ENCODE measurements at places on chromosomes 5 and 9.

- DNase-seq = no peak
These were observed 416 bp upstream of the PAIP2 start for GRCh38 chr5:139341187-139341688.

GRCh38 chr5:66440202-66440680 lies 156.0 kb upstream of the MAST4 start:
- DNase-seq = peak; percentile 93

GRCh38 chr5:58491216-58491892 lies at the start of gene GAPT:
TSS of gene GAPT (plus strand) at chr5:58491435. CDS start at chr5:58494537, 3,102 bp downstream.
- DNase-seq = no peak

DNA sequence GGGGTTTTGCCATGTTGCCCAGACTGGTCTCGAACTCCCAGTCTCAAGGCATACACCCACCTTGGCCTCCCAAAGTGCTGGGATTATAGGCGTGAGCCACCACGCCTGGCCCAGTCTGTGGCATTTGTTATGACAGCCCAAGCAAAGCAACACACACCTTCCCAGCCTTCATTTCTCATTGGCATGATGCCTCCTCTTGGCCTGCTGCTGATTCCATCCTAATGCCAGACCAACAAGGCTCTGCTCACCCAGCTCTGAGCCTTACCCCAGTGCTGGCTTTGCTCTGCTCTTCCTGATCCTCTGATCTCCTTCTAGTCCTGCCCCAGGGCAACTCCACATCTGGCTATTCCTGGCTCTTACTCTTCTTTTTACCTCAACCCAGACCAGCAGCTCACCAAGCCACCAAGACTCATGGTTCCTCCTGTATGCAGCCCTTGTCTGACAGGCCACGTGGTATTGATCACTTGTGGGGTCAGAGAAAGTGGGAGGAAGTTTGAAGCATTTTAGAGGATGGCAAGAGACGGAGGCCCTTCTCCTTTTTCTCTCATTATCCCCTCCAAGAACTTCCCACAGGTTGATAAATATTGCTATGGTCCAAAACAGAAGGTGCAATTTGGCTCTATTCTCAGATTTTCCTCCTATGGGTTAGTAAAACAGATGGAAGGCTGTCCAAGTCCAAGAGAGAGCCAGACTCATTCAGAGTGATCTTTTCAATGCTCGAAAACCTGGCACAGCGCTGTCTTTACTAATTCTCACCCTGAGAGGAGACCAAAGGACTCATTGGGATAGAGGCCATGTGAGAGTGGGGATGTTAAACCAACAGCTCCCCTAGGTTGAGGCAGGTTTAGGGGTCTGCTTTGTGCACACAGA lies 958 bp downstream of the CD180 start:
- DNase-seq = no peak

DNA sequence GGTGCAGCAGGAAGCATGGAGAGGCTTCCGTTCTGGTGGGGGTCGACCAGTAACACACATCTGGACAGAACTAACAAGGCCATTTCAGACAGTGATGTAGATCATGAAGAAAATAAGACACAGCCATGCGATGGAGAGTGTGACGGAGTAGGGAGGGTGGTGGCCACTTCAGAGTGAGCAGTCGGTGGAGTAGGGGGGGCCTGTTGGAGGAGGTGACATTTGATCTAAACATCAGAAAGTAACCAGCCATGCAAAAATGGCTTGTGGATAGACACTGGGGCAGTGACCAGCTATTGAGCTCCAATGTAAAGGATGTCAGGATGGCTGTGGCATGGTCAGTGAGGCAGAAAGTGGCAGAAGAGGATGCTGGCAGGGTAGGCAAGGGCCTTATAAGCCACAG lies 65.9 kb downstream of the PPARGC1B start:
- no peak for DNase-seq

- no peak for DNase-seq
These were observed 122.6 kb upstream of the SLC25A48 start for GRCh38 chr5:135711911-135712310.

GRCh38 chr5:171295801-171296200 lies 13.2 kb upstream of the TLX3 start:
- no peak for DNase-seq

- DNase-seq = no peak
These were observed 321.9 kb downstream of the RAB3C start for GRCh38 chr5:58904737-58905136.

DNA sequence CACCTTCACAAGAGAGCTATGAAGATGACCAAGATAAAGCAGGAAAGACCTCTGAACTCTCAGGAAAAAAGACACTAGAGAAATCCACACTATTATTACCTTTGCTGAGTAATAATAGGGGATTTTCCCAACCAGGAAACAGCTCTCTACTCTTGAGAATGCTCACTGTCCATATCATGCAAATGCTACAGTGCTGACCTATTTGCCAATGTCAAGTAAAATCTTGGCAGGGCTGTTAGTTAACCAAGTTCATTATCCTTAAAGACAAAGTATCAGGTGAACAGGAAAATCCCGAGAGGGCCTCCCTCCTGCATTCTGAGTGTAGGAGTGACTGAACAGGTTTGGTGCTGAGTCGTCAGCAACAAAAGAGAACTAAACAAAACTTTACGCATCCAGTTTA lies 306.6 kb downstream of the ACTL7B start:
- no peak for DNase-seq

DNA sequence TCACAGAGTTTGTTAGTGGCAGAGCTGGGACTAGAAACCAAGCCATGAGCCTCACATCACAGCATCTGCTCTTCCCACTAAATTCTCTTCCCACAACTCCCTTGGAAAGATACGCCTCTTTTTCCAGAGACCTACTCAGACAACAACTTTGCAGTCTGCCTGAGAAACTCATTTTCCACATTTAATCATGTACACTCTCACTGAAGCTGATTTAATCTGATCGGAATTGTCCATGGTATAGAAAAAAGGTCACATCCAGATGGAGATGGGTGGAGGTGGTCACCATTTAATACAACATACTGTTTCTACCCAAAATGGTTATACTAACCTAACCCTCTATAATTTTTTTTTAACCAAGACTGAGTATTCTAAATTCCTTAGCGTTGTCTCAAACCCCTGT lies 366.2 kb downstream of the ENC1 start:
- DNase-seq = no peak

DNA sequence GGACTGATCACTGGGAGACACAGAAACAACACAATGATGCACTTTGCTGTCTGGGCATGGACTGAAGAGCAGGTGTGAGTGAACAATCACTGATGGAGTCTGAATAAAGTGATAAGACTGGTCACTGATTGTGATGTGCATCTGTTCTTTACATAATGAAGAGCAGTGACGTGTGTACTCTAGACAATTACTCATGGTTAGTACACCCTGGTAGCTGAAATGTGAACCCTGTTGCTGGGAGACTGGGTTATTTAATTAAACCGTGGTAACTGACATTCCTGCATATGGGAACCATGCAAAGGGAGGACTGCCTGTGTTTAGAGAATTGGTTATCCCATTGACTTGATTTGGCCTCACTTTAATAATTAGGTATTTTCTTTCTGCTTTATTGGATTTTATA lies 202.9 kb downstream of the NR2F1-AS1 start:
- peak; percentile 52 for DNase-seq

GRCh38 chr5:1292846-1293415 lies 1.9 kb downstream of the TERT start:
- no peak for DNase-seq

DNA sequence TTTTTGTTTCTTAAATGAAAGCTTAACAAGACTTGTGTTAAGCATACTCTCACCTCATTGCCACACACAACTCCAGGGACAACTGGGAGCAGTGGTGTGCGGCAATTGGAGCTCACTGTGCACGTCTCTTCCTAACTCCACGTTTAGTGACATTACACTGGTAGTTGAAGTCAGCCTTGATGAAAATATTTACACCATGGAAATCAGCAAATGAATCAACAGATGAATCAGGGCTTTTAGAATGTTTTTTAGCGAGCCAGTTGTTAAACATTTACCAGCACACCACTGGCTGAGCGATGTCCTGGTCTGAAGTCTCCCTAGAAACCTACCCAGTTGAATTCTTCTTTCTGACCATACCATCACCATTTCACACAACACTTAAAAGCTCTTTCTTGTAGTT lies 67.3 kb downstream of the KLHL3 start:
- no peak for DNase-seq

- no peak for DNase-seq
These were observed 102.4 kb upstream of the PARP8 start for GRCh38 chr5:50564079-50564478.

- DNase-seq = no peak
These were observed 2.9 kb upstream of the RNF130 start for GRCh38 chr5:180074462-180074861.

DNA sequence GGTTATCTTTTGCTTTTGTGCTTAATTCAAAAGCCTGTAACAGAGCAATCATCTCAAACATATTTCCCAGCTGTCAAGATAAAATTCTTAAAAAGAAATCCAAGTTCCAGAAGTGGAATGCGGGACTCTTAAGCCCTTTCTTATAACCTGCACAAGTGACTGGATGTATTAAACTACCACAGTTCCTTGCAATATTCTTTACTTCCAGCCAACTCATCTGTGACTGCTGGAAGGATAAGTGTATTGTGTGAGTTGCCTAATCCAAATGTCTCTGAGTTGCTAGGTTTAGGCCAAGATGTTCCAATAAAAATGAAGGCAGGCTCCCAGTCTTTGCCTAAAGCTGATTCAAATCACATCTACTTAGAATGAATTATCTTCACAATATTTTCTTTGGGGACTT lies 159.2 kb upstream of the SLC24A2 start:
- no peak for DNase-seq

DNA sequence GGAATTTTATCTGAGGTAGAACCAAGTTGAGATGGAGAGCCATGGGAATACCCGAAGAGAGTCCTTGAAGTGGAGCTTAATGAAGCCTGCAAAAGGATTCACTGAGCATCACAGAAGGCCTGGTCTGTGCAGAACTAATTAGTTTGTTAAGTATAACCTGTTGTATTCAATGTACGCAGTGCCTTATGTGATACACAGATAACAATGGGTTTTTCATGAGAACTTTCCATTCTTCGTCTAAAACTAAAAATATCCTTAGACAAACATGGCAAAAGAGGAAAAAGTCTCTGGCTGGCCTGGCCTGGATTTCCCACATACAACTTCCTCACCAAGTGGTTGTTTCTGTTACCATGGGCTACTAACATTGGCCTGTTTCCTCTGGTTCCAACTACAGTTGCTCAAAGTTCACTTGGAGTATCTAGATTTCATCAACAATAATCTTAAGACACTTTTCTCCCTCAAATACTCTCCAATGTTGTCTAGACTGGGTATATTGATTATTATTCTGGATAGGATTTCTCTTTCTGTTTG lies 237.6 kb upstream of the ZNF462 start:
- DNase-seq = no peak

DNA sequence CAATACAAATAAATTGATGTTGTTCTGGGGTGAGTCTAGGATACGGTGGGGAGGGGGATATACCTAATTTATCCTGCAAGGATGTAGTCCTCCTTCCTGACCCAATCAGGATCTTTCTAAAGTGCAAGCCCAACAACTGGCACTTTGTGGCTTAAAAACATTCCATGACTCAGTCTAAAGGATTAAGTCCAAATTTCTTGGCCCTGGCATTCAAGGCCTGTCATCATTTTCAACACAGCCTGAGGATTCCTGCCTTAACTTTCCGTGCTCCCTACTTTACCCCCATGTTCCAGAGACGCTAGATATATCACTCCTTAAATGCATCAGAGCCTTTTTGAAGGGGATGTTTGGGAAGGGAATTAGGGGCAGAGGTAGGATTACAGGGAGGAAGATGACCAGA lies 1.0 kb downstream of the FAM221B start:
- DNase-seq = peak; percentile 91

- DNase-seq = no peak
These were observed 17.9 kb upstream of the FBP1 start for GRCh38 chr9:94657021-94657725.

DNA sequence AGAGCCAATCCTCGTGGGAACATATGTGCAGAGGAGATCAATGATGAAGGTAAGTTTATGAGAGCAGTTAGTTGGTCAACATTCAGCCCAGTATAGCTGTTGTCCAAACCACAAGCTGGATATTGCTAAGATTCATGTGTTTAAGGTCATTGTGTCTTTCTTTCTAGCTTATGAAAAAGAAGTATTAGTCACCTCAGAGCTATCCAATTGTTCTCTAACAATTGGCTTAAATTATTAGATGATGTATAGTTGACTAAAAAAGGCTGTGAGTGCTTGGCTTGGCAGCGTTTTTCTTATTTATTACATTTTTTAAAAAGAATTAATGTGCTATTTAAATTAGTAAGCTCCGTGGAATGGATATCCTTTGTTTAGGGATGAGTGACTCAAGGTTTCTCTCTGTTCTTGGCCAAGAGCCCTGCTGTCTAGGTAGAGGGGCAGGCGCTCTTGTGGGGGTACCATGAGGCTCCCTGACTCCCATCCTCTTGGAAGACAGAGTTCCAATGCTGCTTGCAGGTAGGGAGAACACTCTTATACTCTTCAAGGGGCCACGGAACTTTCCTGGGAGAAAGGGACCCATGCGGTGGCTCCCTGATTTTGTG lies 487.4 kb downstream of the IRX1 start:
- DNase-seq = no peak

DNA sequence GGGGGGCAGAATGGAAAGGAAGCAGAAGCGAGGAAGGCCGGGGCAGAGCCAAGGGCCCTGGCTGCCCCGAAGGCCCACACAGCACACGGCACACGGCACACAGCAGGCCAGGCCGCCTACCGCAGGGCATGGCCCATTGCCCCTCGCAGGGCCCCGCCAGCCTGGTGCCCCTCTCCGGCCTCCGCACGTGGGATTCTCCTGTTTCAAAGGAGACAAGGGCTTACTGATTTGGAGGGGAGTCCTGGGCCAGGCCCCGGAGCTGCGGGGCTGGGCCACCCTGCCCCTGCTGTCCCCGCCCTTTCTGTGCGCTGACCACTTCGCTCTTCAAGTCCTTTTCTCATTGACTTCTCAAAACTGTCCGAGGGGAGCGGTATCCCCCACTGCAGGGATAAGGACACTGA lies 7.7 kb upstream of the PHYKPL start:
- DNase-seq = no peak

DNA sequence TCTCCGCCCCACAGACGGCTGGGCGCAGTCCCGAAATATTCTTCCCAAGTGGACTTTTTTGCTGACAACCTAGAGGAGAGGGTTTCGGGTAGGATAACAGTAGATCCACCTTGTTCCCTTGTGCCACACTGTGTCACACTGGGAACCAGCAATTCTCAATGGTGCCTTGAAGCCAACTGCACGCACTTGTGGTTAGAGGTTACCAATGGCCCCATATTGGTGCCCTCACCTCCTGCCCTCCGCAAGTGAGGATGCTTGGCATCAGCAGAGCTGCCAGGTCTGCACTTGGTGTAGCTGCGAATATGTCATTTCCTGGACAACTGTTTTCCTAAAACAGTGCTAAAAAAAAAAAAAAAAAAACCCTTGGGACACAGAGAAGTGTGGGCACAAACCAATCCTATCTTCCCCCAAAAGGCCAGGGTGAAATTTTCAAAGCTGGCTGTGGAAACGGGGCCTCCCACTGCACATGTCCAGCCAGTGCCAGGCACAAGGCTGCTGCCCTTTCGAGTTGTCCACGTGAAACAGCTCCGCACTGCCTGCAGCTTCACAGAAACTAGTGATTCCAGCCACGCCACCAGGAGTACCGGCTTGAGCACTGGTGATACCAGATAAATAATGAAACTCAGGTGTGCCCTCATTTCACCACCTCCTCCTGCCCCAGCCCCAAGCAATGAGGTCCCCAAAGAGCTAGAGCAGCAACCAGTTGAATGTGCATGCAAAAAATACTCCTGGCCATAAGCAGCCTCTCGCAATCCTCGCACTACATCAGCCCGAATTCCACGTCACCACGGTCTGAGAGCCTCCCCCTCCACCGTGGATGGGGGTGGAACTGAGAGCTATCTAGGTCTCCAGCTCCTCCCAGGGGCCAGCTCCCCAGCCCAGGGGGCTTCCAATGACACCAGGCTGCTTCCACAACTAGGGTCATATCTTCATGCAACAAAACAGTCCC lies 51.2 kb downstream of the USP20 start:
- DNase-seq = no peak
